ENCODE measurements at places on chromosomes 11 and 22.

GRCh38 chr22:50253046-50253915 is 2.2 kb upstream of the HDAC10 start:
- peak; percentile 4 for ATAC-seq

DNA sequence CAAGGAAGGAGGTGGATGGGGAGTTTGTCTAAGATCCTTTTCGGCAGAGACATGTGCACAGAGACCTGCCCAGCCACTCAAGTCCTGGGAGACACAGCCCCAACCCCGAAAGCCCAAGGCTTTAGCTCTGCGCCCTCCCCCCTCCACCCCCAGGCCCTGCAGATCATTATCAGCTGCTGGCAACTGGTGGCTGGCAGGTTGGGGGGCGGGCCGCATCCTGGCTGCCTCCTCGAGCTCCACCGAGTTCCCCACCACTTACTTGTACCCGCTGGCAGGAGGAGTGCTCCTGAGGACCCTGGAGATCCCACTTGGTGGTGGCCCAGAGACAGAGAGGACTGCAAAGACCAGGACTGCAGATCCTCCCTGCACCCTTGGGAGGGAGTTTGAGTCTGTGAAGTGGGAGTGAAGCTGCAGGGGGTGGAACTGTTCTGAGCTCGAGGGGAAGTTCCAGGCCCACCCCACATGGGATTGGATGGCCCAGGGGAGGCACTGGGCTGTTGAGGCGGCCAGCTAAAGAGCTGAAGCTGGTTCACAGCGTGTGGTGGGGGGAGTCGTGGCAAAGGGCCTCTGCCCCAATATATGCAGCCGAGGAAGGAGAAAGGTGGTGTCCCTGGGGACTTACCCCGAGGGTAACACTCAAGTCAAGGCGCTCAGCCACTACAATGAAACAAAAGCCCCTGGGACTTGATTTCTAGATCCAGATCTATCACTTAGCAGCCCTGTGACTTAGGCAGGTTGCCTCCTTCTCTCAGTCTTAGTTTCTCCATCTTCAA is 19.9 kb upstream of the CCDC86 start:
- ATAC-seq = no peak

DNA sequence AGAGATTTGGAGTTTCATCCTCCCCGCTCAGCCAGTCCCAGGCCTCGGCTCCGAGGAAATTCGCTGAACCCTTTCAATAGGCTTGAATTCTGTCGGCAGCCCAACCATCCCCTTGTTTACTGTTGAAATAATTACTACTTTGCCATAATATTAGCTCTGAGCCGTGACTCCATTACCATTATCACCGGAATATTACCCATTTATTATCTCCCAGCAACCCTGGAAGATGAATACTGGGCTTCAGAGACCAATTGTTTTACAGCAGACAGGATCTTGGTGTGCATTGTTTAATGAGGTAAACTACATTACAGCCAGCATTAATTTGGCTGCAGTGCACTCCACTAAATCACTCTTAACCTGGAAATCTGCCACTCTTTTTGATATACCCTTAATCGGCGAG is 867.4 kb downstream of the NTM start:
- ATAC-seq = no peak

- ATAC-seq = no peak
Observed at GRCh38 chr11:85665733-85666132, 804 bp upstream of the CREBZF start.

DNA sequence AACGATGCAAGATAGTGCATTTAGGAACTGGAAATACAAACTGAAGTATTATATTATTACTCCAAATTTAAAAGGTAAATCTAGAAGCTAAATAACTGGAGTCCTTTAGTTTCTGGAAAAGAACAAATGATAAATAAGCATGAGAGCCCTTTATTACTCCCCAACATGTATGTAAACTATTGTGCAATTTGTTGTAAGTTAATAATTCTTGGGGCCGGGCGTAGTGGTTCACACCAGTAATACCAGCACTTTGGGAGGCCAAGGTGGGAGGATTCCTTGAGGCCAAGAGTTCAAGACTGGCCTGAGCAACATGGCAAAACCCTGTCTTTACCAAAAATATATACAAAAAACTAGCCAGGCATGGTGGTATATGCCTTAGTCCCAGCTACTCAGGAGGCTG is 11.1 kb downstream of the SGSM3 start:
- ATAC-seq = no peak

DNA sequence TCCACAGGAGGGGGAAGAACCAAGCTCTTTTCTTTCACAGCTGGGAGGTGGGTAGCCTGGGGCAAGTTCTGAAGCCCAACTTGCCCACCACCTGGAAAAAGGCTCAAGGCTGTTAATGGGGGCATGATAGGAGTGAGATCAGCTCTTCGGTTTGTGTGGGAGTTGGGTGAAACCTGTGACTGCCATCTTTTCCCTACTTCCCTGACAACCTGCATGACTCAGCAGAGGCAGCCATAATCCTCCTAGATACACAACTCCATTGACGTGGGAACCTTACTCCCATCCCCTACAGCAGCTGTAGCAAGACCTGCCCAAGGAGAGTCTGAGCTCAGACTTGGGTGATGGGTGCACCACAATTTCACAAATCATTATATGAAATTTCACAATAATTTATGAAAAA is 13.3 kb upstream of the OOSP4B start:
- no peak for ATAC-seq

DNA sequence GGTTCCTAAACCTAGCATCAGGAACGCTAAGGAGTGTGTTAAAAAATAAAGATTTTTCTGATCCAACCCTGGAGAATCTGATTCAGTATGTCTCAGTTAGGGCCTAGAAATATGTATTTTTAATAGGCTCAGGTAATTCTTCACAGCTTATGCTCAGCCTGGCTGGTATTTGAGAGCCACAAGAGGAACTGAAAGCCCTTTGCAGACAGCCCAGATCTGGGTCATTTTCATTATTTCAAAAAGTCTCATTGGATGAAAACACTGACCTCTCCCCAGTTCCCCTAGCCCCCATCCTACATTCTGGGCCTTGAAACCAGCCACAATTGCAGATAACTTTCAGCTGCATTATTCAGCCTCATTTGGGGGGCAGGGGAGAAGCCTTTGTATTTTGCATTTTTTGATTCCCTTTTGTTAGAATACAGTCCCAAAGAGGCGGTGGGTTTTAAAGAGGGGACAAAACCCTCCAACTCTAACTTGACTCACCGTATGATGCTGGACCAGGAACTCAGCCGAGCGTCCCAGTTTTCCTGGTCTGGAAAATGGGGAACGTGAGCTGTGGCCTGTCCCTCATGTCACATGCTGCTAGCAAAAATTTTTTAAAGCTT is 66.0 kb upstream of the LARGE1 start:
- no peak for ATAC-seq

GRCh38 chr11:44622721-44623258 is 57.3 kb downstream of the CD82 start:
- ATAC-seq = no peak

DNA sequence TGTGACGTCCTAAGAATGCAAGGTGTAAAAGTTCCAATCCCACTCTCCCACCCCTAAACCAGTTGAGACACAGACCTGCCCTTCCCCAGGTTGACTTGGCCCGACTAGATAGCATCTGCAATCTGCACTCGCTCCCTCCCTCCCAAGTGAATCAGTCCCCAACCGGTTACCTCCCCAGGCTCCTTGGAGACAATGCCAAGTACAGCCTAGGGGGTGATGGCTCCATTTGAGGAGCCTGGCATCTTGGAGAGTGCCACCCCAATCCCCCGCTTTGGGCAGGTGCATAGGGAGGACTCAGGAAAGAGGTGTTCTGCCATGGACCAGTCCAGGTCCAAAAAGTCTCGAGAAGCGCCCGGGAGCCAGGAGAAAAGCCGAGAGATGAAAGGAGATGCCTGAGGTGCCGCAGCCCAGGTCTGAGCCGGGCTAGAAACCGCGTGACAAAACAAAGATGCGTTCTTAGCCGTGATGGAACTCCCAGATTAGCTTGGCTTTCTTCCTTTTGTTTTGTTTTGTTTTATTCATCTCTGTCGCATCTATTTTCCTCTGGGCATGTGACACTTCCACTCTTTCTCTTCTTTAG is 18.7 kb upstream of the SNX32 start:
- no peak for ATAC-seq

DNA sequence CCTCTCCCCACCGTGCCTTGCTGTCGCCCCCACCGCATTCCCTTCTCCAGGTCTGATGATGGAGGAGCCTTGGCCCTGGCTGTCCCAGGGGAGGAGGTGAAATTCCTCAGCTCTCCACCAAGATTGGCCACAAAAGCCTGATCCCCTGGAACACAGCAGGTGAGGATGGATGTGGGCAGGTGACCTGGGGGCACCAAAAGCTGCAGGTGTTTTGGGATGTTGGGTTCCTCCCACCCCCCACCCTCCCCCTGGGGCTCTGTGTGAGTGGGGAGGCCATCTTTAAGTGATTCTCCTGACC is 639 bp downstream of the TRIOBP start:
- ATAC-seq = no peak

DNA sequence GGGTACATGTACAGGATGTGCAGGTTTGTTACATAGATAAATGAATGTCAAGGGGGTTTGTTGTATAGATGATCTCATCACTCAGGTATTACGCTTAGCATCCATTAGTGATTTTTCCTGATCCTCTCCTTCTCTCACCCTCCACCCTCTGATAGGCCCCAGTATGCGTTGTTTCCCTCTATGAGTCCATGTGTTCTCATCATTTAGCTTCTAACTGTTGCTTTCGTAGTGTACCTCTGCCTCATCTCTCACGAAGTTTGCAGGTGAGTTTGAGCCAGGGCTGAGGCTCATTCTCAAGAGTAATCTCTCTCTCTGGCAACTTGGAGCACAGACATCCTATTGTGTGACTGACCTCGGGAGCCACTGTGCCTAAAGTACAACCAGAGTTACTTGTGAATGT is 4.7 kb upstream of the HBE1 start:
- no peak for ATAC-seq

GRCh38 chr11:63277345-63277943 is 34.0 kb upstream of the SLC22A25 start:
- peak; percentile 70 for ATAC-seq

DNA sequence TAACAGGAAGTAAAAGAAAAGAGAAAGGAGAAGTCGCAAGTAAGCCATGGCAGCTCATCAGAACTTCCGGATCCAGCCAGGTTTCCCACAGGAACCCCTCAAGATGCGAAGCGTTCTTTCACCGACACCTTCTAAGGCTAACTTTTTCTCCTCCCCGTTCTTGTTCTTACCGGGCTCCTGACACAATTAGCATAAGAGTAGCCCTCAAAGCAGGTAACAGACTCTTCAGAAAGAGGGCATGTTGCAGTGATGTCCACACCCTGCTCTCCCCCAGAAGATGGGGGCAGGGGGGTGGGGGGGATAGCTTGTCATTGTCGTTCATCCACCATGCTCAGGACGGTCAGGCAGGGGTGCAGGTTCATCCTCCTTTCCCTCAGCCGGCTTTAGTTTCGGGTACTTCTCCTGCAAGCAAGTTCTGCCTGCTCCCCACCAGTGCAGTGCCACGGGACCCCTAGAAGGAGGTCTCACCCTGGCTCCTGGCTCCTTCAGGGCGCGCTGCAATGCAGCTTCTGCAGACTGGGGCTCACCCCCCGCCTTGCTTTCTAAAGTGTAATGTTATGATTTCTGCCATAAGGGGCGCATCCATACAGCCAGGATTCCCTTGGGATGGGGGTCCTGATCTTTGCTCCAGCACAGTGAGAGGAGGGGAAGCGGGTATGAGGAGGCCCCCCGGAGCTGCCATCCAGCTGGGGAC is 2.3 kb downstream of the OPCML start:
- ATAC-seq = no peak

DNA sequence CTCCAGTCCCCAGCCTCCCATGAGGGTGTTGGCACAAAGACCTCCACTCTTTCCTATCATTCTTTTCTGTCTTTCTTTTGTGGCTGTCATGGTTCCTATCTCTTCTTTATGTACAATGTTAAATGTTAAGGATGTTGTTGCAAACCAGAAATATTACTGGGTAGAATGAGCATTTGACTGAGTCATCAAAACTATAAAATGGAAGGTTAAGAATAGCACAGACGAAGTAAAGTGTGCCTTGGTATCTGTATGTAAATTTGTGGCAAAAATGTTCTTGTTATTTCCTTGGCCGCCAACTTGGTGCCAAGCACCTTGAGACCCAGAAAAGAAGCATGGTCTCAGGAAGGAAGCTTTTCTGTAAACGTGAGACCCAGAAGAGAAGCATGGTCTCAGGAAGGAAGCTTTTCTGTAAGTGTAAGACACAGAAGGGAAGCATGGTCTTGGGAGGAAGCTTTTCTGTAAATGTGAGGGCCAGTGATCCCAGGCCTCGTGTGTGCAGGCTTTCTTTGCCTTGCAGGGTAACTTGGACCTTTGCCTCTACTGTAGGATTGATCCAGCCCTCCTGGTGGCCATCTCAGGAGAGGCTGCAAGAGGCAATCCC is 6.7 kb upstream of the PKP3 start:
- ATAC-seq = no peak

DNA sequence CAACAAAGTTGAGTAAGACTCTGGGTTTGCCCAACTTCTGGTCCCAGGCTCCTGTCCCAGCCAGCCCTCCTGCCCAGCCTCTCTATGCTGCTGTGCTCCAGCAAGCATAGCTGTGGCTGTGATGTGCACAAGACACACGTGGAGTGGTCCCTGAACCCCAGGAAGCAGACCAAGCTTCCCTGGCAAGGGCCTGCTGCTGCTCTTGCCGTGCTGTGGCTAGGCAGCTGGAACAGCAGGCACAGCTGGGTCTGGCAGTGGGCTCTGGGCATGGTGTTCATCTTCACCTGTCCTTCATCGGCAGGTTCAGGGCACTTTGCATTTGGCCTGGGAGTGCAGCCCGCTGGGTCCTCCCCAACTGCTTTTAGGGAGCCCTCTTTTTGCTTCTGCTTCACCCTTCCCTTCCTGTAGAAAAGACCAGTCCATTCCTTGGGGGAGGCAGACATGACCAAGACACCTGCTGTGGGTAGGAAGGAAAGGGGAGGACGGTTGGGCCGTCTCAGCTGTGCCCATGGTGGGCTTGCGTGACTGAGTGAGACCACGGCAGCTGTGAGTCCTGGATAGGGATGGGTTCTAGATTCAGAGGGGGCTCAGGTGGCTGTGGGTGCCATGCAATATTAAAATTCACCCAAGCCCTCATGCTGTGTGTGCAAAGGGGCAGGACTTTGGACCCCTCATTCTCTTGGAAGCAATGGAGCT is 26.1 kb upstream of the ETS1 start:
- ATAC-seq = no peak

DNA sequence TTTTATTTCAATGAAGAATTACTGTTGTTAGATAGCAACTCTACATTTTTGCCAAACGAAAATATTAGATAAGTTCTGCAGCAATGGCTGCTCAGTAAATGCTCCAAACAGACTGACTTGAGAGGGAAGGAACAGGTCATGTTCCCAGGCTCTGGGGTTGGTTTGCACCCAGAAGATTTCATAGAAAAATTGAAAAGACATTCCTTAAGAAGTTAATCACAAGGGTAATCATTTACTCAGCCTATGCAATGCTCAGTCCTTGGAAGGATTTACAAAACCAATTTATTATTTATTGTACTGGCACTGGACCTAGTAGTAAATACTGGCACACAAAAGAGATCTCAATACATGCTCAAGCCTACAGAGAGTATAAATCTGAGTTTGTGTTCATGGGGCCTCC is 179.1 kb upstream of the MTNR1B start:
- ATAC-seq = no peak

Measured in motor neuron (in vitro differentiated cells).